Bronchial epithelial cell (primary cell): ENCODE measurements at places on chromosomes 2 and 18.

GRCh38 chr18:31102941-31103340, 720 bp upstream of the DSC2 start:
- peak; percentile 89 for DNase-seq

- DNase-seq: no peak
Observed at GRCh38 chr2:131033786-131034121, 59.5 kb downstream of the FAM168B start.

DNA sequence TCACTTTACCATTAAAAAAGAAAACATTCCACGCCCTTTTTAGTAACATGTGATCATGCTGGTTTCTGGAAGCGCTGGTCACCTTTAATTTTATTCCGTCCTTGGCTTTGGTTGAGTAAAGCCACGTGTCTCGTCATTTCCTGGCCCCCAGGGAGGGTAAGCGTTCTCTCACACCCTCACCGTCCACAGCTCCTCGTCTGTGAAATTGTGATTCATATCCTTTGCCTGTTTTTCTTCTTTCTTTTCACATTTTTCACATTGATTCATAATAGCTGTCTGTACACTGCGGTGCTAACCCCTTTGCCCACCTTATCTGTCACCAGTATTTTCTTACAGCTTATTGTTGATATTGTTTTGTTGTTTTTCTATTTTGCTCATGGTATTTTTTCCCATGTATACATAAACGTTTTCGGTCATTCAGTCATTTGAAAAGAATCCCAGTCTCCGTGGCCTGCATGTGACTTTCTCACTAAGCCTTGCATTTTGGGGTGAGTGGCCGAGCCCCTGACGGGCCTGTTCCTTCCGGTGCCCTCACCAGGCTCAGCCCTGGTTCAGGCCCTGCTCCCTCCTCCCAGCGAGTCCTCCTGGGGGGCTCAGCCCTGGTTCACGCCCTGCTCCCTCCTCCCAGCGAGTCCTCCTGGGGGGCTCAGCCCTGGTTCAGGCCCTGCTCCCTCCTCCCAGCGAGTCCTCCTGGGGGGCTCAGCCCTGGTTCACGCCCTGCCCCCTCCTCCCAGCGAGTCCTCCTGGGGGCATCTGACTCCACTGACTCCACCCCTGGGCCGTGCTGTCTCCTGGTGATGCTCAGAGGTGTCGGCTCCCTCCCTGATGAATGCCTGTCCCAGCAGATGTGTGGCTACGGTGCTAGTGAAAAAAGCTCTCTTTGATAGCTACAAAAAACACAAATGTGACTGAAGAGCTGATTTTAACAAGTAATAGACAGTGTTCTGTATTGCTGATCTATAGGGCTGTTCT, 249.7 kb upstream of the PXDN start:
- DNase-seq: no peak

DNA sequence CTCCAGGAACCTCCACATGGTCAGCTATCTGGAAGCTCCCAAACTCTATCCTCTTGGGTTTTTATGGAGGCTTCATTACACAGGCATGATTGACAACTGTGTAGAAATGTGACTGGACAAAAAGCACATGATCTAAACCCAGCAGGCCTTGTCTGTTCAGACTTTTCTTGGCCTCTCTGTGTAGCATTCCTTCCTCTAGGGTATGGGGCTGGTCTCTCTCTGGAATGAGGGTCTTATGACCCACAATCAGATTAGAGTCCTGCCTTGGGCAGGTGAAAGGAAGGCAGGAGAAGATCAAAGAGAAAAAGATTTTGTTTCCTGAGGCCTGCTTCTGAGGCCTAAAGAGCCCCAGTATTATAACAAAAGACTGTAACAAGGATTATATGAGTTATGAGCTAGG, 162.7 kb downstream of the SP3 start:
- DNase-seq: no peak

GRCh38 chr2:237995036-237995435, 28.2 kb downstream of the UBE2F start:
- DNase-seq: no peak

DNA sequence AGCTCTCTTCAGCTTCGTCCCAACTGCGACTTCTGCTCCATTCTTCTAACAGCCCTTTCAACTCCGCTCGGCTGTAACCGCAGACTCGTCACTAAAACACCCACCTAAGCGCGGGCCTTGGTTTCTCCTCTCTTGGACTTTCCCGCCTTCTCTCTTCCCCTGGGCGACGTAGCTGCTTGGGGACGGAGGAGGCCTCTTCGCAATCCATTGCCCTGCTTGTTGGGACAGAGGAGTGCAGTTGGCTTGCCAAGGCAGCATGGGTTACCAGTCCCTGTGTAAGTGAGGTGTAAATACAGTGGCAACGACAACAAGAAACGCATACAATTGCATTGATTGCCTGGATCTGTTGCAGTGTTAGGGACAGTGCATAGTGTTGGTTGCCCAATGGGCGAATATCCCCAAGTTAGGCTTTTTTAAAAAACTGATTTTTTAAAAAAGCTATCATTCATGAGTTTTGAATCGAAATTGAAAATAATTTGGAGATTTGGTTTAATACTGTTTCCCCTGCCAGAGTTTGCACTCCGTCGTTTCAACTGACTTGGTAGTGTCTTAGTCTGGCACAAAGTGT, 484 bp upstream of the DARS1 start:
- DNase-seq: no peak

DNA sequence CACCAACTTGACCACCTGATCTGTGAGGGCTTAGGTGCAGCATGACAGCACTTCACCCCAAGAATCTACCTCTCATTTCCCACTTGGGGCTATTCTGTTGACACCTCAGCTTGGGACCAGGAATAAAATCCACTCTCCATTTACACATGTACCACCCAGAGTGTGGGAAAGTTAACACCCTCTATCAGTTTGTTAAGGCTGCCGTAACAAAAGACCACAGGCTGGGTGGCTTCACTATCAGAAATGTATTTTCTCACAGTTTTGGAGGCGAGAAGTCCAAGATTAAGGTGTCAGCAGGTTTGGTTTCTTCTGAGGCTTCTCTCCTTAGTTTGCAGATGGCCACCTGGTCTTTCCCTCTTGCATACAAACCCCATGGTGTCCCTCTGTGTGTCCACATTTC, 277.7 kb upstream of the ERBB4 start:
- no peak for DNase-seq

DNA sequence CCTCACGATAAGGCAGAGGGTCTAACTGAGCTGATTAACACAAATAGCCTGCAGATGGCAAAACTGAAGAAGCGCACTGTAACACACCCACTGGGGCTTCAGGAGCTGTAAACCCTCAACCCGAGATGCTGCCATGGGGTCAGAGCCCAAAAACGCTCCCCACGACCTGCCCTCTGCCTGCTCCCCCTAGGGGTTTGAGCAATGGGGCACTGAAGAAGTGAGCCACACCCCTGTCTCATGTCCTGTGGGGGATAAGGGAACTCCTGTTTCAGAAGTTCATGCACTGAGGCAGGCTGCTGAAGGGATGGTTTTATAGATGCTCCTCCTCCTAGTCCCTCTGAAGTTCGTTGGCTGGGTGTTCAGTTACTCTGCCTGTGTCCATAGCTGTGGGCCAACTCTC, 105.9 kb upstream of the CELF4 start:
- no peak for DNase-seq

DNA sequence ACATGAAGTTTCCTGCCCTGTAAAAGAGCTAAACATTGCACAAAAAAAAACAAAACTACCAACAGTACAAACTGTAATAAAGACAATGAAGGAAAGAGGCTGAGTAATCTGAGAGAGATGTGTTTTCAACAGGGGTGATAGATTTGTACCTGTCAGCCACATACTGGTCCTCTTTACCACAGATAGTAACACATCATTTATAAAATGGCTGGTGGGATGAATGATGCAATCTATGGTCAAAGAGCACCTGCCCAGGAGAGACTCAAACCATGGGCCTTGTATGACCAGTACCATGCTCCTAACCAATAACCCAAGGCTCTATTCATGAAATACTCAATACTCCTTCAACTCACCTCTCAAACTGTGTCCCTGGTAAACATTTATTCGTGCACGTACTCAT, 4.5 kb downstream of the SUCLG1 start:
- no peak for DNase-seq

- no peak for DNase-seq
Observed at GRCh38 chr2:33277002-33277426, 199.4 kb upstream of the RASGRP3 start.

DNA sequence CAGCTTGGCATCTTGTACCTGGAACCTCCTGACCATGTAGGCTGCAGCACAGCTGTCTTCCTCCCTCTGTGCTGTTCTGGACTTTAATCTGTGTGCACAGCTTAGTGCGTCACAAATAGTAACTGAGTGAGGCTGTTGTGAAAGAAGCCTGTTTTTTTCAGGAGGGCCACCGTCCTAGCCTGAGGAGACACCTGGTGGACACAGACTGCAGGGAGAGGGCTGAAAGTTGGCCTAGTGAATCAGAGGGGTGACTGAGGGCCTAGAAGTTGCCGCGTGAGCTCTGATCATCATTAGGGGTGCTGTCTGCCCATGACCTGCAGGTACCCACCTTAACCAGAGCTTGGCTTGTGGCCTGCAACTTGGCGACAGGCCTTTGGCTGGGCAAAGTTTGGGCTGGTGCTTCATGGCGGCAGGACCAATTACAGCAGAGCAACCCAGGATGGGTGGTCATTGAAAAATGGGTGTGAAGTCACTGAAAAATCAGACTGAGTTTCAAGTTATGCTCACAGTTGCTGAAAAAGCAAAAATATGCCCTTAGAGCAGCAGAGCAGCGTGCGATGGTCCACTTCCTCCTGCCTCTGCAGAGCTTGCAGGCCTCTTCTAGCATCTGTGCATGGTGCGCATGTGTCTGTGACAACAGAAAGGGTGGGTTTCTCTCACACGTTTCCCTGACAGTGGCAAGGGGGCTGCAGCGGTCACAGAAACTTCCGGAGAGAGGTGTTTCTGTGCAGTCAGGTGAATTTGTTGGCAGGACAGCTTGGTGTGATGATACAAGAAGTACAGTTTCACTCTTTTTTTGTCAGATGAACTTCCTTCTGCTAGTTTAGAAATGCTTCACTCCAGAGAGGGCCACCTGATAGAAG, 9.6 kb downstream of the GDF7 start:
- peak; percentile 16 for DNase-seq

DNA sequence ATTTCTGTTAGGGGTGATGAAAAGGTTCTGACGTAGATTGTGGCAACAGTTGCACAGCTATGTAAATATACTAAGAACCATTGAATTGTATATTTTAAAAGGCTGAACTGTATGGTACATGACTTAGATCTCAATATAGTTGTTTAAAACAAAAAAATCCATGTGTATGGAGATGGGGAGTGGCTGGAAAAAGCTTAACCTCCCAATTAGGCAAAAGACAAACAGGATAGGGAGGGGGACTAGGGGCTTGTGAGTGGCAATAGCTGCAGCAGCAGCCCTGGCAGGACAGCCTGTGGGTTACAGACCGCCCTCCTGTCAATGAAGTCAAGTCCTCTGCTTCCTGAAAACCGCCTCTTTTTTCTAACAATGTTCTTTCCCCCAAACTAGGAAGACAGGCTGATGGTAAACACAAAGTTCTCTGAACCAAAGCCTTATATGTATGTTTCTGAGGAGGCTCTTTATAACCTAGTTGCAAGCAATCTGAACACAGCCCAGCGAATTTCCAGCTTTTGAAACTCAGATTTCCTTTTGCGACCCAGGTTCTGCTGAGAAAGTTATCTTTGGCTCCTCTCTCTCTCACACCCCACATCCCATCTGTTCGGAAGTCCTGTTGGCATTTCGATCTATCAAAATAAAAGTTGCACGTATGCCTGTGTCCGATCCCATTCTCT, 10.3 kb downstream of the ATP8B1 start:
- DNase-seq: no peak

DNA sequence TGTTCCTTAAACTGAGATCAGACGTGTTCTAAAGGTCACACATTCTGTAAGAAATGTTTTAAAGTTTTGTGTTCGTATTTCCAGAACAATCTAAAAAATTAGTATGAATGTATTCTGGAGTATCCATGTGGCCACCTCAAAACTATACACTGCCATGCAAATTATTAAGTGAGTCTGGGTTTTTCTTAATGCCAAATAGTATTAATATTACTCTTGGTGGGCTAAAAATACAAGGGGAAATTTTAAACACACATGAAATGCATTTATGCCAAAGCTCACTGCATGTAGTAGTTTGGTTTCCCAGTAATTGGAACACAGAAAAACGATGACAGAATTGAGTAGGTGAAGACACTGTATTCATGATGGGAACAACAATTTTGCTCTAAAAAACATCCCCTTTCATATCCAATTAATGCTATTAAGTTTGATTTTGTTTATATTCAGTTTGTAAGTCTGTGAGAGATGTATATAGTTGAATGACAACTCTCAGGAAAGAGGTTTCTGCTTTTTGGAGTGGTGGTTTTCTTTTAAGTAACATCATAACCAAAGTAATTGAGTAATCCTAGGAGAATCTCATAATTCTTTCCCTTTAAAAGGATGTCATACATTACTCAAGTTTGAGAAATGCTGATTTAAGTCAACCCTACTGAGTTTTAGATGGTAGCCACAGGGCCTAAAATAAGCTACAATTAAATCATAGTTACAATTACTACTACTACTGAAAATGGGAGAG, 75.7 kb upstream of the CDCA7 start:
- DNase-seq: peak; percentile 19

DNA sequence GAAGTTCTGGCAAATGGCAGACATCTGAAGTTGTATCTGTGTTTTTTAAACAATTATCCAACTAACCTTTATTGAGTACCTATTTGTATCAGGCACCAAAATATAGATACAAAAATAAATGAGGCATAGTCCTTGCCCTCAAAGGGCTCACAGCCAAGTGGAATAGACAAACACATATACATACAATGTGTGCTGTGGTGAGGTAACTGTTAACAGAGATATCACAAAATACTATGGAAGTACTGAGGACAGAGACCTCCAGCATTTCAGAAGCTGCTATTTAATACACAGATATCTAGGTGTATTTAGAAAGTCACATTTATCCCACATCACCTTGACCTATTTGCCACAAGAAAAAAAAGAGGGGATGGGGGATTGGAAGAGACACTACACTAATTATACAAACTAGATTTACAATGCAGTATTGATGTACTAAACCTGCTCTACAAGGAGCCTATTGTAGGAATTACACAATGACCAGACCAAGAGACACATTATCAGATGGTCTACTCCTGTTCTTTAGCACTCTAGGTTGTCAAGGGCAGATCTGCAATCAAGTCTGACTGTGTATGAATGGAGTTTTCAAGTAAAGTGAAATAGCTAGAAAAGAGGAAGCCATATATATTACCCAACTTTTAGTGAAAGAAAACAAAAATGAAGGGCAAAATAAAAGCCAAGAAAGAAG, 62.2 kb downstream of the SPIRE1 start:
- no peak for DNase-seq

DNA sequence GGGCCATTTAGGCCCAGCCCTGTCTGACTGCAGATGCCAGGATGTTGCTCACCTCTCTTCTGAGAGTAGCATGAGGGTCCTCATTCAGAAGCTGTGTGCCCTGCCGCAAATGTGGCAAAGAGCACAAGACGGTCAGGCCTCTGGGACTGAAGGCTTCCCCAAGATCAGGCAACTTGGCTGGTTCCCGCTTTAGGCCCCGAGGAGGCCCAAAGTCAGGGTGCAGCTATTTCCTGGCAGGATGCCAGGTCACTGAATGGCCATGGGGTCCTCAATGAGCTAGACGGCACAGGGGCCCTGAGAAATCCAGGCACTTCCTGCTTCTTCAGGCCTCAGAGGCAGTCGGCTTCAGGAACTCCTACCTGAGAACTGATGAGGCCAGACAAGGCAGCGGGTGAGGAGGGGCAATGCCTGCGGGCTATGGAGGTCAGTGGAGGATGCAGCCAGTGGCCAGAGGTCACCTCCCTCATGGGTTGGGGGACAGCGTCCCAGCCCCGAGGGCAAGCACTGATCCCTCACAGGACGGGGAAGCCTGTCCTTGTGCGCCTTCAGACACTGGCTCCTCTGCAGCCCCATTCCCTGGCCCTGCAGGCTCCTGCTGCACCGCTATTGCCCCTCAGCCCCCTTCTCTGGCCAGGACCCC, 44.9 kb downstream of the LMAN2L start:
- DNase-seq: no peak
